Glomerular endothelial cell (primary cell): ENCODE measurements at places on chromosomes 6 and 20. TPM values are rescaled to one million over a fixed set of nuclear protein-coding genes. Genes with fewer than 3 reads are reported as not detected.

DNA sequence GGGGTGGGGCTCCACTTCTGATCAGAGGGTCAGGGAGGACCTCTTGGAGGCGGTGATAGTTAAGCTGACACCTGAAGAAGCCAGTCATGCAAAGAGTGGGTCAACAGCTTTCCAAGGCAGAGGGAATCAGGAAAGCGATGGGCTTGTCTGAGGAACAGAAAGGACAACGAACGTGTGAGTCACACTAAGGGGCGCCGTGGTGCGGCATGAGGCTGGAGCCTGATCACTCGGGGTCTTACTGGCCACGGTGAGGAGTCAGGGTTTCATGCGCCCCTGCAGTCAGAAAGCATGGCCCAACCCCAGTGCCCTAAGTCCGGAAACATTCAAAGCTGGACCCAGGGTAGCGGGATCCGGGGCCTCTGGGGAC lies 50.6 kb upstream of the SLC32A1 start:
- DNase-seq: no peak

DNA sequence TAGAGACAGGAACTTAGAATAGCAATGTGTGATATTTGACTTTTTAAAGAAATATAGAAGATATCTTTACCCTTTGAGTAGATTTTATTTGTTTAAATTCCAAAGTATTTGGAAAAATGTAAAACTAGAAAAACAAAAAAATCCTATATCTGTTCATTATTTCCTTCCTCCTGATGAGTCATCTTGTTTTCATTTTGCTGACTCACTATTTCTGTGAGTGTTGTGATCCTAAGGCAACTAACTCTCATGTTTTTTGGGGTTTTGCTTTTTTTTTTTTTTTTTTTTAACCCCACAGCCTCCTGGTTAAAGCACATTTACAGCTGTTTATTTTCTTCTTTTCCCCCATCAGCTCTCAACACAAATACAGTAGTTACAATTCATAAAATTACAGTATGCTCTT lies 37.8 kb upstream of the THEMIS start:
- DNase-seq: no peak

Gene TTK
- total RNA-seq: 4.0 and 7.2 TPM in 2 replicates

Gene TXLNB
- total RNA-seq: 0.73 and 0.99 TPM in 2 replicates

Gene IMPG1
- not detected in 2 replicates for total RNA-seq

GRCh38 chr6:85468326-85468725 lies 18.4 kb downstream of the NT5E start:
- no peak for DNase-seq

- no peak for DNase-seq
Measured at GRCh38 chr6:24274441-24275083, 83.3 kb downstream of the DCDC2 start.

Gene SRC
- total RNA-seq: 20.6 and 20.7 TPM in 2 replicates

DNA sequence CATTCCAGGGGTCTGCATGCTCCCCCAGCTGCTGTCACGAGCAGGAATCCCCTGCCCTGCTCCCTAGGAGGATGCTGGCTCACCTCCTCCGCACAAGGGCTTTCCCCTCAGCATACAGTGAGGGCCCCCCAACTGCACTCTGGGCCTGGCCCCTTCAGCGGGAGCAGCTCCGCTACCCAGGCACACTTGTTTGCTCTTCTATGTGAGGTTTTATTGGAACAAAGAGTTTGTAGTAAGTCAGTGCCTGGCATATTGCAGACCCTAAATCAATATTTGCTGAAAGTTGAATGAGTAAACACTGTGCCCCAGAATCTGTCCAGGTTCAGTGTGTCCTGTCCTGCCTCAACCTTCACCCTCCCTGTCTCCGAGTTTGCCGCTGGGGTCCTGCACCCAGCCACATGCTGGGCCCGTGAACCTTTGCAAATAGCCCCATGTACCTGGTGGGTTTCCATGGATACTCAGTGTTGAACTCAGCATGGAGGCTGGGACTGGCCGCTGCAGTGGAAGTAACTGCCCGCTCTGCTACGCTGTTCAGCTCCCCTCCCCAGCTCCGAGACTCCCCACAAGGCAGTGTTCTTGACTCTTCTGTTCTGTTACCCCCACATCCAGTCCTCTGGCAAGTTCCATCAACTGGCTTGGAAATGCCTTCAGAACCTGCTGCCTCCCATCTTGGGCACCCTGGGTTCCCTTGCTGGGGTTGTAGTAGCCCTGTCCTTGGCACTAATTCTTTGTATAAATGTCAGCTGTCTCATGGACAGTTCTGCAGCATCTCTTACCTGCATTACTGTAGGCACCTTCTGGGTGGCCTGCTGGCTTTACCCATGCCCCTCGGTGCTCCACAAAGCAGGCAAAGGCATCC lies 15.7 kb downstream of the SLC22A1 start:
- DNase-seq: no peak
